ENCODE measurements at places on chromosomes 16 and 17.

DNA sequence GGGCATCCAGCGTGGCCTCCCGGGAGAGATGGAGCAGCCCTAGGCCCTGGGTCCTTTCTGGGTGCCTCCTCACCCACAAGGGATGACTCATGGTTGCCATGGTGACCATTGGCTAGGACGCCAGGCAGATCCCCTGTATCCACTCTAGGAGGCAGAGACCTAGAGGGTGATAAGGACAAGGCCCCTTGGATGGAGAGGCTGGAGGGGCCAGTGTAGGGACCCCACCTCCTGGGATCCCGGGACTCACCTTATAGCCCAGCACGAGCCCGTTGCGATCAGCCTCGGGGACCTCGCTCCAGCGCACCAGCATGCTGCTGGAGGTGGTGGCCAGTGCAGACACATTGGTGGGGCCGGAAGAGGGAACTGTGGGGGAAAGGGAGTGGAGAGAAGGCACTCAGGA lies 82.2 kb upstream of the CDC42EP4 start:
- no peak overlapping the region for H3K4me3 ChIP-seq
- no peaks in the 10 kb centered on the region for H3K4me1 ChIP-seq
- H3K27ac ChIP-seq = no peak overlapping the region
- H3K36me3 ChIP-seq = no peaks in the 10 kb centered on the region
- no peak for DNase-seq
- no peaks in the 10 kb centered on the region for H3K27me3 ChIP-seq

- H3K4me1 ChIP-seq = peaks cover 54% of the 10 kb centered on the region
- DNase-seq = no peak
- H3K4me3 ChIP-seq = peak overlapping the region; percentile 94
Observed at GRCh38 chr17:18037486-18037885, 1.5 kb downstream of the ATPAF2 start.

DNA sequence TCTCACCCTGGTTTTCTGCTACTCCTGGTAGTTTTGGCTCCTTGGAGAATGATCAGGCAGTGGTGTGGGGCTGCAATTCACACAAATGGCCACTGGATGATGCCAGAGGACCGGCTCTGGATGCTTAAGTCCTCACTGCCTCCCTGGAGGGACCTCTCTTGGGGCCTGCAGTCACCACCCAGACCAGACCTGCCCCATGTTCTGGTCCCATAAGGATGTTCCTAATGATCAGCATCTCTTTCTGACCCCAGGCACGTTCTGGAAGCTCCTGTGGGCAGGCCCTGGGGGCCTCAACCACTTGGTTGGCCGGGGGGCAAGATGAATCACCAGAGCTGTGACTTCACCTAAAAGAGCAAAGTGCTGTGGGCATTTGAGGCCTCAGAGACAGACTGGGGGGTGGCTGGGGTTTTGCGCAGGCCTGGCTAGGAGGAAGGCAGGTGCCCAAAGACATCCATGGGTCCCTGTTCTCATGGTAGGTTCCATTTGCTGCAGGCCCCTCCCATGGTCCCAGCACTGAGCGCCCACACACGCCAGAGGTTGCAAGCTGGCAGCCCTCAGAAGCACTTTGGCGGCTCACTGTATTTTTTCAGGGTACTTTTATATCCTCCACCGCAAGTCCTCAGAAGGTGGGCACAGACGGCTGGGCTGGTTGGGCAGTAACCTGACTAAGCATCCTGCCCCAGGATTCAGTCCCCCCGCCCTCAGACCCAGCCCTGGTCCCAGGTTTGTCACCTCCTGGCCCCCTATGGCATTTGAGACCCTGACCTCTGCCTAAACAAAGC lies 53.2 kb downstream of the NT5M start:
- peaks cover 14% of the 10 kb centered on the region for H3K27me3 ChIP-seq
- H3K4me3 ChIP-seq = no peak overlapping the region
- H3K4me1 ChIP-seq = no peaks in the 10 kb centered on the region
- peak; percentile 72 for DNase-seq
- no peaks in the 10 kb centered on the region for H3K36me3 ChIP-seq
- H3K27ac ChIP-seq = peak overlapping the region; percentile 26

DNA sequence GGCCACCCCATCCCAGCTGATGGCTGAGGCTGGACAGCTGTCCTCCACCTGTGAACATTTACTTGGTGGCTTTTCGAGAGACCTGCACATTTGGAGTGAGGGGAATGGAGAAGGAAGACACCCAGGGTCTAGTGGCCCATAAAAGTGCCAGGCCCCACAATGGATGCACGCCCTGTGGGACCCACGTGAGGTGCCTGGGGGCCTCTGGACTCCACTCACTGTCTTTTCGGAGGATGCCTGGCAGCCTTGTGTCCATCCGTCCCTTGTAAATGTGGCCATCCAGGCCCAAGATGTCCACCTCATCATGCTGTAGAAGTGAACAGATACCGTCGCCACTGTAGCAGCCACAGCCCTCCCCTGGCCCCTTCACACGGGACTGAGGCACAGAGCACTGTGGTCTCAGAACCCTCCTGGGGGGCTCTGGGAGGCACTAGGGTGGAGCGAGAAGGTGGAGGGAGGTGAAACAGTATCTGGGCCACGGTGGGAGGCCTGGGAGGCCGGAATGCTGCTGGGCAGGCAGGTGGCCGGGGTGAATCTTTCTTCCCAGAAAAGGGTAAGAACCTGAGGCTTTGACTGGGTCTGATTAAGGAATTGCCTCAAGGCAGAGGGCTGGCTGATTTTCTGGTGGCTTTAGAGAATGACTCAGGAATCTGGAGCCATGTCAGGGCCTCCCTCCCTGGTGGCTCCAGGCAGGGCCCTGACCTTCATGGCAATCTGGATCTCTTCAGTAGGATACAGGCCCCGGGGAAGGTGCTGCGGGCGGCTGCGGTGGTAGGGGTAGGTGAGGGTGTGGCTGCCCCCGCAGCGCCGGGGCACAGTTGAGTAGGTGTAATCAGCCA lies 11.5 kb downstream of the UBALD2 start:
- no peak for DNase-seq
- no peaks in the 10 kb centered on the region for H3K27me3 ChIP-seq
- H3K36me3 ChIP-seq = peaks cover under 1% of the 10 kb centered on the region

DNA sequence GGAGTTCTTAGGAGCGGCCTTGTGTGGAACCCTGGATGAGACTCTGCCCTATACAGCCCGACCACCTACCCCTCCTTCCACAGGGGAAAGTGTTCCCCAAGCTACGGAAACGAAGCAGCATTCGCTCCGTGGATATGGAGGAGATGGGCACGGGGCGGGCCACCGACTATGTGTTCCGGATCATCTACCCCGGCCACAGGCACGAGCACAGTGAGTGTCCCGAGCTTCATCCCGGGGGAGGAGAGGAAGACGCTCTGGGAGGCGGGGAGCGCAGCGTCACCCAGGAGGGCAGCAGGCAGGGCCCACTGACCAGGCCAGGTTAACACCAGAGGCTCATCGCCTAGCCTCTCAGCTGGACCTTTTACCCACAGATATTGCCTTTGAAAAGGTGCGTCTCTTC lies 27.8 kb downstream of the SGSM2 start:
- no peak overlapping the region for H3K27ac ChIP-seq
- no peaks in the 10 kb centered on the region for H3K27me3 ChIP-seq
- H3K4me1 ChIP-seq = no peaks in the 10 kb centered on the region
- DNase-seq = no peak

GRCh38 chr17:57531648-57532504 lies 213.2 kb downstream of the CCDC182 start:
- no peak overlapping the region for H3K4me3 ChIP-seq
- peaks cover 20% of the 10 kb centered on the region for H3K4me1 ChIP-seq
- H3K36me3 ChIP-seq = no peaks in the 10 kb centered on the region
- no peak for DNase-seq

GRCh38 chr17:42843358-42843934 lies 934 bp upstream of the AOC2 start:
- no peaks in the 10 kb centered on the region for H3K27me3 ChIP-seq
- H3K36me3 ChIP-seq = peaks cover 36% of the 10 kb centered on the region
- H3K4me1 ChIP-seq = peaks cover 8% of the 10 kb centered on the region
- H3K4me3 ChIP-seq = no peak overlapping the region

GRCh38 chr17:29840884-29841283 lies 89.1 kb downstream of the SSH2 start:
- H3K27ac ChIP-seq = no peak overlapping the region
- no peaks in the 10 kb centered on the region for H3K27me3 ChIP-seq
- H3K36me3 ChIP-seq = no peaks in the 10 kb centered on the region
- H3K4me1 ChIP-seq = no peaks in the 10 kb centered on the region
- DNase-seq = no peak

GRCh38 chr17:59413014-59413766 lies 81.7 kb downstream of the YPEL2 start:
- no peak overlapping the region for H3K4me3 ChIP-seq
- peaks cover 10% of the 10 kb centered on the region for H3K36me3 ChIP-seq
- no peak overlapping the region for H3K27ac ChIP-seq

GRCh38 chr16:51636920-51637769 lies 486.1 kb upstream of the SALL1 start:
- H3K27ac ChIP-seq = no peak overlapping the region
- H3K27me3 ChIP-seq = no peaks in the 10 kb centered on the region
- no peak overlapping the region for H3K4me3 ChIP-seq
- no peaks in the 10 kb centered on the region for H3K4me1 ChIP-seq
- DNase-seq = no peak

DNA sequence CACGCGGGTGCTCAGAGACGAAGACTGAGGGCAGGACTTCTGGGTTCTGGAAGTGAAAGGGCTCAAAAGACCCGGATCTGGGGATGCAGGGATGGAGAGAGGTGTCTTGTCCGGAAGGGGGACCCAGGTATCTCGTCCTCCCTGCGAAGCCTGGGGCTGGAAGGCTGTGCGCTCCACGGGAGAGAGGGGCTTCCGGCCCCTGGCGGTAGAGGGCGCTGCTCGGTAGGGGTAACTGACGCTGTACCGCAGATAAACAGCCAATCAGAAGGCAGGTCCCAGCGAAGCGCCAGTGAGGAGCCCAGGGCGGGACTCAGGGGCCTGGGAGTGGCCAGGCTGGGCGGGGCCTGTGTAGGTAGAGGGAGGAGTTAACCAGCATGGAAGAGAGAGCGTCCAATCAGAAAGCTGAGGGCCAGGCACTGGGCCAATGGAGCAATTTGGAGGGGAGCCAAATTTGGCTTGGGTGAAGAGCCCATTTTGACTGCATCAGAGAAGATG lies 804 bp downstream of the TGFB1I1 start:
- no peak overlapping the region for H3K27ac ChIP-seq
- DNase-seq = peak; percentile 20
- peaks cover 22% of the 10 kb centered on the region for H3K4me1 ChIP-seq
- H3K4me3 ChIP-seq = peak overlapping the region; percentile 61

All from activated CD4-positive, alpha-beta T cell treated with anti-CD3 and anti-CD28 coated beads, Interleukin-2, amount 10 ng/mL, durations not matched to agents 7 days and 5 days (primary cell).